Panc1 (cell line): ENCODE measurements at places on chromosomes 5 and 9. TPM values are rescaled to one million over a fixed set of nuclear protein-coding genes. Genes with fewer than 3 reads are reported as not detected.

DNA sequence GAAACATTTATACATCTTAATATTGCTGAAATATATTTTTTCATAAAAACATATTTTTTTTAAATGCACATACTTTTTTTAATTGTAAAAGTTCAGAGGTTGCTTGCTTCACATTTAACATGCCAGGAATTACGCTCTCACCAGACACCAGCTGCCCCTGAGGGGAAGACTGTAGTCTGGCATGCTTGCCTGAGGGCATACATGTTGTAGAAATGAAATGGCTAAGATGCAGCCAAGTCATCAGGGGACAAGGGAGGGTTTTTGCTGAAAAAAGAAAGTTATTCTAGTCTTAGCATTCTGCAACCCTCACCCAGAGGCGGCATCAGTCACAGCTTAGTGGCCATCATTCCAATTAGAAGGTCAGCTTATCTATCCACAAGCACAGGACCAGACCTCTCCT, 426.7 kb upstream of the FTMT start:
- no peak for DNase-seq

GRCh38 chr9:111008158-111009075, 29.9 kb downstream of the LPAR1 start:
- no peak for DNase-seq

PCDHB15 gene
- total RNA-seq = 0.15 TPM

FRMD3 gene
- total RNA-seq = 14.5 TPM

- DNase-seq = no peak
These were observed 202.7 kb downstream of the FAM114A2 start for GRCh38 chr5:153835891-153836515.

DNA sequence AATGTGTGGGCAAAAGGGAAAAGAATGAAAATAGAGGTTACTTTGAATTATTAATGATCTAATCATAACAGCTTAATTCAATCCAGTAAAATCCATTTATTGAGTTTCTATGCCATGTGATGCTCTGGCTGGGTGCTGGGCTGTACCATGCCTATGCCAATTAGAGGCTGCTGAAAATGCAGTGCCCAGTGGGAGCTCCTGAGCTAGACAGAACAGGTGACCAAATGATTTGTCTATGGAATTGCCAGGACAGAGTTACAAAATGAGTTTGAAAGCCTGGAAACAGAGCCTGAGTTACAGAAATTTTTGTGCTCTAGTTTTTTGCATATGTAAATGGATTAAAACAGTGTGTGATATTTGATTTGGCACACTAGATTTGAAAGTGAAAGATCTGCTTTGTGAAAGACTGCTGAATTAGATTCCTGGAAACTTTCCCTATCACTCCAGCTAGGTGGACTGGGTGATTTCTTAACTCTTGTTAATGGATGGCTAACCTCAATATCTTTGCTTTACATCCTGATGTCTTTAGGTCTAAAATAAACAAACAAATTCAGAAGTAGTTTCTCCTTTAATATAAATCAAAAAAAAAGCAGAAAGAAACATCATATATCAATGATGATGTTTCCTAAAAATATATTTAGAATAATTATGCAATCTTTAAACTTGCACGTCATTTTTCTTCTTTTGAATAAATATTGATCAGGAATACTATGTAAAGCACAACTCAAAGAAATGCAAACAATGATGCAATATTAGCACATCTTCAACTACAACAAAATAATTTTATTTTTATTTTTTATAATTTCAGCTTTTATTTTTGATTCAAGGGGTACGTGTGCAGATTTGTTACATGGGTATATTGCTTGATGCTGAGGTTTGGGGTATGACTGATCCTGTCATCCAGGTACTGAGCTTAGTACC, 194.8 kb upstream of the FBXL7 start:
- DNase-seq = no peak

ARAP3 gene
- 2.5 TPM for total RNA-seq

ANKRD31 gene
- total RNA-seq = not detected

KCTD16 gene
- total RNA-seq = 0.08 TPM

- DNase-seq = no peak
These were observed 44.1 kb downstream of the SPARC start for GRCh38 chr5:151642472-151643140.

SGCD gene
- not detected for total RNA-seq

PHF24 gene
- 0.08 TPM for total RNA-seq

MRPL50 gene
- total RNA-seq = 7.2 TPM

DNA sequence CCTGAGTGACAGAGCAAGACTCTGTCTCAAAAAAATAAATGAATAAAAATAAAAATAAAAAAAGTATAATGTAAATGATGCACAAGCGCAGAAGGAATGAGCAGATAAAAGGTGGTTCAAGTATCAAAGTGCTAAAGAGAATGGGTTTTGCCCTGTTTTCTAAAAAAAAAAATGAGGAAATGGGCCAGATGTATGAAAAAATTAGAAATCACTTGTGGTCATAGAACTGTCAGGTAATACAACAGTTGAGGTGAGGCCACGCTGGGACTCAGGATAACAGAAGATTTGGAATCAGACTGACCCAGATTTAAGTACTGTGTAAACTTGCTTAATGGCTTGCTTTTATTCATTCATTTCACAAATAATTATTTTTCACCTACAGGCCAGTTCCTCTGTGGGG, 69.8 kb downstream of the MAPKAP1 start:
- no peak for DNase-seq

DNA sequence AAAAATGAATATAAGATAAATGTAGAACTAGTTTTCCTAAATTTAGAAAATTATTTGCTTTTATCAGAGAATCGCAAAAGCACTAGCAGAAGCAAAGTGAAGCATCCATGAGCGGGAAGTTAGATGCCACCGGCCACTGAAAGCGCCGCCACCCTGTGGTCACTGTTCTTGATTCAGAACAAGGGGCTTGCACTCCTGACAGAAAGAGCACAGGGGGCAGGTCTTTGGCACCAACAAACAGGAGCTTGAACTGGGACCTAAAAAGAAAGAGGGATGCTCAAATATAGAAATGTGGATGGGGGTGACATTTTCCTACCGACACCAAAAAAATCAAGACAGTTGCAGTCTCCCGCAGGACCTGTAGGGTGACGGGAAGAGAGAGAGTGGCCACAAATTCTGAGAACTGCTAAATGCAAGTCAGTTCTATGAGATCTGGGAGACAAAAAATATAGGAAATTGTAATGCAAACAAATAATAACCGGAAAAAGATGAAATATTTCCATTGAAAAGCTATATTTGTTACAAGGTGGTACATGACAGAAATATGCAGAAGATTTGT, 144.3 kb downstream of the CDH12 start:
- no peak for DNase-seq

DNA sequence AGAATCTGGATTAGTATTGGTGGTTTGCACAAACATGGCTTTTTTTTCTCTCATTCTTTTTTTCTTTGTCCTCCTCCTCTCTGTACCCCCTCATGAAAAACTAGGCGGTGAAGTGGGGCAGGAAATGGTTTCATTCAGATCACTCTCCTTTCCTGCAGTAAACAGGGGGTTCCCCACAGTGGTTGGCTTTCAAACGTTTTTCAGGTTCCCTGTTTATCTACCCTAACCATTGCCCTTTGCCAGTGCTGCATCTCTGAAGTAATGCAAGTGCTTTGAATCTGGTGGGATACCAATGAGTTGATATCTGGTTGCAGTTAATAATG, 29.8 kb downstream of the NR4A3 start:
- DNase-seq = no peak

GRCh38 chr9:123893831-123894460, 36.0 kb downstream of the DENND1A start:
- DNase-seq = peak; percentile 2

FOXD4 gene
- 0.23 TPM for total RNA-seq

DNA sequence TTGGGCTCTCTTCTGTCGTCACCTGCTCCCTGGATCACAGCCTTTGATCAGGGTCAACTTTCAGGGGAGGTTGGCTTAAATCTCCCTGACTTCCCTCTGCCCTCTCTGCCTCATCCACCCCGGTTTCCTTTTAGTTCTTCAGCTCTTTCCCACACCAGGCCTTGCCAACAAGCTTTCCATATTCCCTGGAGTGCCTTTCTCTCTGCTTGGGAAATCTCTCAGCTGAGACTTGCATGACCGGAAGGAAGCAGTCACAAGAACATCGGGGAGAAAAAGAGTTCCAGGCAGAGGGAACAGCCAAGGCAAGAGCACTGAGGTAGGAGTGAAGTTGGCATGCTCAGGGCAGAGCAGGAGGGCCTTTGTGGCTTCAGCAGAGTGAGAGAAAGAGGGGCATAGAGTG, 88.4 kb upstream of the HSPA9 start:
- DNase-seq = no peak

CFAP157 gene
- total RNA-seq = not detected

- DNase-seq = no peak
These were observed 75.4 kb downstream of the NUDT12 start for GRCh38 chr5:103487218-103487617.

- DNase-seq = peak; percentile 59
These were observed 54.9 kb downstream of the NDST1 start for GRCh38 chr5:150562832-150563231.

GRCh38 chr5:41349846-41350245, 136.5 kb upstream of the C6 start:
- no peak for DNase-seq

- no peak for DNase-seq
These were observed 117.3 kb upstream of the PDE4D start for GRCh38 chr5:60010853-60011252.

DNA sequence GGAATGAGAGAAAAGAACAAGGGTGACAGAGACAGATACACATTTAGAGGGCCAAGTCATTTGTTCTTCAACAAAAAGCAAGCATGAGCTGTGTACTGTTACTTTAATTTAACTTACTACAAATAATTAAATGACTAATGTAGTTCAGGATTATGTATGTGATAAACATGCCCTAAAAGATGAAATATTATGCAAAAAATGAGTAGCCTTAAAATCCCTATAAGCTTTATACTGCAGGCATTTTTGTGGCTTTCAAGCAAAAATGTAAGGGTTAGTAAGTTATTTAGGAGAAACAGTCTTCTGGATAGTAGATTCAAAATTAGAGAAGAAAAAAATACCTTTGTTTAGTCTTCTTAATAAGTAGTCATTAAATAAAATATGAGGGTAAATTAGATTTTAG, 431.2 kb downstream of the CSNK1G3 start:
- DNase-seq = no peak

DNA sequence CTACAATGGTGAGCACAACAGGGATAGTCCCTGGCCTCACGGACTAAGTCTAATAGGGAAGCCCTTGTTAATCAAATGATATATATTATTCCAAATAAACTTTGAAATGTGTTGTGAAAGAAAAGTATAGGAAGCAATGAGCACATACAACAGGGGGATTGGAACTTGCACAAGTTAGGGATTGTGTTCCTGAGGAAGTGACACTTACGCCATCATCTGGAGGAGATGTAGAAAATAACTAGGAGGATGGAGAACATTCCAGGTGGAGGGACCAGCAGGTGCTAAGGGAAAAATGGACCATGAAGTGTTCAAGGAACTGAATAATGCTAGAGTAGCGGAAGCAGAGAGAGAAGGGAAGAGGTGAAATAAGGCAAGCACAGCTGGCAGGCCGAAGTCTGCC, 18.8 kb upstream of the RPS23 start:
- no peak for DNase-seq

NXNL2 gene
- total RNA-seq = 1.4 TPM

DNA sequence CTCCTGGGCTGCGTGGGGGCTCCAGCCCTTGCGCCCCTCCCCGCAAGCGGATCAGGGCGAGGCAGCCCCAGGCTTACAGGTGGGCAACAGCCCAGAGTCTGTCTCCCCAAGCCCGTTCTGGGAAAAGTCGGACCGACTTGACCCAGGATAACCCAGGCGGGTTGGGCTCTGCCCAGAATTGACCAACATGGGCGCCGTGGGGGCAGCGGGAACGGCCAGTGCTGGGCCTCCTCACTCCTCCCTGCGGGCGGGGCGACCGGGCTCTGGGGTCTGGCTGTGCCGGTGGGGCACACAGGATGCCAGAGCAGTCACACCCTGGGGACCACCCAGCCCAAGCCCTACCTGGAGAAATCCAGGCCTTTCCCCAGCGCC, 15.3 kb upstream of the SYNPO start:
- no peak for DNase-seq

HINT2 gene
- total RNA-seq = 75.6 TPM

DNA sequence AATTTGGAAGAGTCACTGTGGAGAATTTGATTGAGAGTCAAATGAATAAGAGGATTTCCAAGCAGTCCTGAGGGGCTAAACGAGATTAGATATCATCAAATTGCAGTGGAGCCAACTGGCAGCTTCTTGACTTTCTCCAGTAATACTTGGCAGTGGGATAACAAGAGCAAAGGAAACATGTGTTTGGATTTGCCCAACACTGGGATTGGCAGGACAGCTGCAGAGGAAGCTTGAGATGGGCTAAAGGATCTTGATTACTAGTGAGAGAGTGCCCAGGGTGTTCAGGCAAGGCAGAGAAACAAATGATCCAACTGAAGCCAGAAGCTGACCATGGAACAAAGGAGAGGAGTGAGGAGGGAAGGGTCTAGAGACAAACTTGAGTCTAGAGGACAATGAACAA, 356.0 kb upstream of the ISL1 start:
- no peak for DNase-seq

WHRN gene
- total RNA-seq = 18.0 TPM

GRCh38 chr5:78979909-78980308, 5.2 kb downstream of the ARSB start:
- DNase-seq = no peak

DNA sequence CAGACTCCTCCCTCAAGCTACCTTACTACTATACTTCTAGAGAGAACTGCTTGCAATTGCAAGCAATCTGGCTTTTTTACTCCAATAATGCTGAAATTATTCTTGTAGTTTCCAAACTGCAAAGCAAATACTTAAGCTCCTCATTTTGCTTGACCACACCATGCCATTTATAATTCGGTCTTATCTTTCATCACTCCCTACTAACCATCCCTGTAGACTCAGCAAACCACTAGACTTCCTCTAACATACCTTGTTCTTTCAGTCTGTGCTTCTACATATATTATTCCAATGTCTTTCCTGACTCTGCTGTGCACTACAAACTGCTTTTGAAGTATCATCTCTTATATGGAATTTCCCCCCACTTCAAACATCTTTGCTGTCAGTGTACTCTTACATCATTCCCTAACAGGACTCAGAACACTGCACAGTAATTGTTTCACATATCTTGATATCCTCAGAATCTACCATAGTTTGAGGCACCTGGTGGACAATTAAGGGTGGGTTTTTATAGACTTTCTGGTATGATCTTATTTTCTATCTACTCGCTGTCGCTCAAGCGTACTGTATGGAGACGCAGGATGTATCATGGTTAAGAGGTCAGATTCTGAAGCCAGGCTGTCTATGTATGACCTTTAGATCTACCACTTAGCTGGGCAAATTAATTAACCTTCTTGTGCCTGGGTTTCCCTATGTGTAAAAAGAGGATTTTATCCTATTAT, 2.8 kb downstream of the IL6ST start:
- no peak for DNase-seq

PCDHGA12 gene
- total RNA-seq = 0.21 TPM

DNA sequence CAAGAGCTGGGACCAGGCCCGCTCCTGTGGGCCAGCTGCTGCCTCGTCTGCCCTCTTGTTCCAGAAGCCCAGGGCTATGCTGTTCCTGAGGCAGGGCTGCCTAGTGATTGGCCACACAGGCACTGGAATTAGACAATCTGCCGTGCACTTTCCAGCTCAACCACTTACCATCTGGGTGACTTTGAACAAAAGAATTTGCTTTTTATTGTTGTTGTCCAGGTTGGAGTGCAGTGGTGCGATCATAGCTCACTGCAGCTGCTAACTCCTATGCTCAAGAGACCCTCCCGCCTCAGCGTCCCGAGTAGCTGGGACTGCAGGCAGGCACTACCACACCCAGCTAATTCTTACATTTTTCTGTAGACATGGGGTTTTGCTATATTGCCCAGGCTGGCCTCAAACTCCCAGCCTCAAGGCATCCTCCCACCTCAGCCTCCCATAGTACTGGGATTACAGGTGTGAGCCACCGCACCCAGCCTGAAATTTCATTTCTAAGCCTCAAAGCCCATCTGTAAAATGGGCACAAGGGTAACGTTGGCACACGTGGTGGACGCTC, 1.2 kb upstream of the NEK6 start:
- no peak for DNase-seq
